Activated CD4-positive, alpha-beta memory T cell treated with anti-CD3 and anti-CD28 coated beads, Interleukin-2, amount 10 ng/mL, durations not matched to agents 7 days and 5 days (primary cell): ENCODE measurements at places on chromosomes 6 and 20.
A peak's percentile ranks its signal among the peaks of the same experiment; 100 is the strongest.

DNA sequence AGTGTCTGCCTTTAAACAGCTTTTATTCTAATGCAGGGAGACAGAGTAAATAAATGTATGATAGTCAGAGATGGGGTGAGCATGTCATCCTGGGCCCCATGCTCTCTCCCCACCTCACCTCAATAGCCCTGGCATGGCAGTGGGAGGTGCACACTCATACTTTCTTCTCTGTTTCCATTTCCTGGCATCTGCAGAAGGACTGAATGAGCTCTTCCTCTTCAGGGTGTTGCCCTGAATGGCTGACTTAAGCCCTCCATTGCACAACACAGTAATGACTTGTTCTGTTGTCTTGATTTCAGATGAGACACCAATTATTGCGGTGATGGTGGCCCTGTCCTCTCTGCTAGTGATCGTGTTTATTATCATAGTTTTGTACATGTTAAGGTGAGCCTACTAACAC lies 57.0 kb upstream of the GNRH2 start:
- peaks cover 26% of the 10 kb centered on the region for H3K4me1 ChIP-seq
- no peak overlapping the region for H3K4me3 ChIP-seq
- peaks cover 52% of the 10 kb centered on the region for H3K36me3 ChIP-seq
- peak; percentile 56 for DNase-seq

DNA sequence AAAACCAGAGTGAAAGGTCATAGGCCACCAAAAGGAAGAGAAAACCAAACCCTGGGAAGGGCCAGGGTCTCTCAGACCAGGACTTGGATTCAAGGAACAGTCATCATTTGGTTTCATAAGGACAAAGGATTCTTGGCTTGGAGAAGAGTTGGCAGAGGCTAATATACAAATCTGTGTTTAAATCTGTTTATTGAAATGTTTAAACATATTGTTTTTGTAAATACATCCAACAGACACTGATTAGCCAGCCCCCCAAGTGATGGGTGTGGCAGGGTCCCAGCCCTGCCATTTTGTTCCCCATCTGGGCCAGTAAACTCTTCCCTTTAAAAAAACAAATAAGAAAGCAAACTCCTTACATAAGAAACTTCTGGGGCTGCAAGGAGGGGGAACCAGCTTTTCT lies 6.1 kb upstream of the ZNF831 start:
- peaks cover 8% of the 10 kb centered on the region for H3K36me3 ChIP-seq
- no peak for DNase-seq
- H3K4me3 ChIP-seq = no peak overlapping the region
- H3K27me3 ChIP-seq = peaks cover 4% of the 10 kb centered on the region

DNA sequence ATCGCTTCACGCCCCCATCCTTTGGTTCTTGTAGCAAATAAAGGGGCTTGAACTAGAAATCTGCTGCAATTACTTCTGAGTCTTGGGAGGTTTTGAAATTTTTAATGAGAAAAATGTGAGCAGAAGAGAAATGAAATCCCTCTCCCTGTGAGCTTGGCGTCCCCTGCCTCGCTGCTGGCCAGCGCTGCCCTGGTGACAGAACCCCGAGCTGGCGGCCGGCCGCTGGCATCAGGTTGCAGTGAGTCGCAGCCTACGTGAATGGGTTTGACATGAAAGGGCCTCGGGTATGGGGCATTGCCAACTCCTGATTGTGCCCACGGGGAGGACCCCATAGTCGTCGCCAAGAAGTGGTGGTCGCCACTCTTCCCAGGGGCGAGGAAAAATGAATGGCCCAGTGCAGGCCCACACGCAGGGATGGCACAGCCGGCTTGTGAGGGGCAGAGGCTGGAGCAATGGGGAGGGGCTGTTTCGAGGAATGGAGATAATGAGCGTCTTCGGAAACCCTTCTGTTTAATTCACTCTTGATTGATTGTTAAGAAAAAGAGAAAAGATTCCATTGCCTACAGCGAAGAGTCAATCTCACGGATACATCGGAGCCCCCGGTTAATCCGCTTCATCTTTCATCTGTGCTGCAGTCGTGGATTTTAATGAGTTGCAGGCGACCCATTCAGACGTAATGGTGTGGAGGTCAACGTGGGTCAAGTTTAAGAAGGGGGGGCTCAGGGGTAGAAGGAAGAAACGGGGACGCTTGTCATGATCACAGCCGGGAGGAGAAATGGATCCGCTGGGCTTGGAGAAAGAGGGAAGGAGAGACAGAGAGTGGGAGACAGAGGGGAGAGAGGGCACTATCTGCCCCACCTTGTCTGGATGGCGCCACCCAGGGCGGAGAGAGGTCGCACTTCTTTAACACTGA lies 380.1 kb downstream of the THBS2 start:
- no peaks in the 10 kb centered on the region for H3K27me3 ChIP-seq
- peaks cover 6% of the 10 kb centered on the region for H3K4me1 ChIP-seq
- no peaks in the 10 kb centered on the region for H3K36me3 ChIP-seq

DNA sequence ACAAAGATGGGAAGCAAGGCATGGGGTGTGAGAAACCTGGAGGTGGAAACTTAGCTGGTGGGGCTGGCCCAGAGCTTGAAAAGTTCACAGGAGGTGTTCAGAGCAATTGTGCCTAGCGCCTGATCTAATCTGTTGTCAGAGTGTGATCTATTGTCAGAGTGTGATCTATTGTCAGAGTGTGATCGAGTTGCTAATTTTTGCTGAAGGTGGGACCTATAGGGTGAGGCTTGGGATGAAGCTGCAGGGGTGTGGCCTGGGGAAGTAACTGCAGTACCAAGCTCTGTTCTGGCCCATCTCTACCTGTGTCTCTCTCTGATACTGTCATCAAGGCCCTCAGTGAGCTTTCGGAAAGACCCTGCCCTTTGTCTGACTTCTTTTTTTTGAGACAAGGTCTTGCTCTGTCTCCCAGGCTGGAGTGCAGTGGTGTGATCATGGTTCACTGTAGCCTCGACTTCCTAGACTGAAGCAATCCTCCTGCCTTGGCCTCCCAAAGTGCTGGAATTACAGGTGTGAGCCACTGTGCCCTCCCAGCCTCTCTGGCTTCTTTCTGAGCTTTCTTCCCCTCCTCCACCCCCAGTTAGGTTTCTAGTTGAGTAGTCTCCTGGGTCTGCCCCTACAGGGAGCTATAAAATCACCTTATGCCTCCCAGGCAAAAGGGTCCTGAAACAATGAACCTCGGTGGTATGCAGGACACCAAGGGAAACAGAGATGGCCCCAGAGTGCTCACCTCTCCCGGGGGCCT lies 150.8 kb upstream of the RNF24 start:
- no peak overlapping the region for H3K4me3 ChIP-seq
- H3K27me3 ChIP-seq = peaks cover 1% of the 10 kb centered on the region
- H3K27ac ChIP-seq = no peak overlapping the region
- no peak for DNase-seq
- H3K4me1 ChIP-seq = peaks cover 44% of the 10 kb centered on the region

- no peak overlapping the region for H3K4me3 ChIP-seq
- H3K4me1 ChIP-seq = no peaks in the 10 kb centered on the region
- H3K36me3 ChIP-seq = no peaks in the 10 kb centered on the region
Measured at GRCh38 chr6:130293800-130294199, 71.0 kb upstream of the SAMD3 start.

DNA sequence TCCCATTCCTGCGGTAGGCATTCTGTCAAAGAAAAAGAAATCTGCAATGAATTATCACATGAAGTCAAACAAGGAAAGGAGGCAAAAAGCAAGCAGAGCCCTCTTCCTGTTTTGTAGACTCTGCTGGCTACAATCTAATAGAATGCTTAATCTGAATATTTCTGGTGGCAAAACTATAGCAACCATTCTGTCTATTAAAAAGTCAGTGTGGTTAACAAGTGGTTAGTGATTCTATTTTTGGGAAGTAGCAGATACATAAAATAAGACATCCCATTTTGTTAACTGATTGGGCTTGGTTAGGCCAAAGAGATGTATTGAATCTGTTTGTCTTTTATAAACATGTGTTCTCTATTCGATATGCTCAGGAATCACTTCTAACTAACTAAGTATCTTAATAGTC lies 442.3 kb downstream of the CDC5L start:
- H3K27ac ChIP-seq = no peak overlapping the region
- H3K4me1 ChIP-seq = peaks cover 19% of the 10 kb centered on the region
- H3K36me3 ChIP-seq = peaks cover 19% of the 10 kb centered on the region
- no peak for DNase-seq

GRCh38 chr6:41972826-41973225 lies 31.2 kb upstream of the CCND3 start:
- no peak overlapping the region for H3K4me3 ChIP-seq
- DNase-seq = no peak
- H3K27me3 ChIP-seq = no peaks in the 10 kb centered on the region
- peaks cover 9% of the 10 kb centered on the region for H3K36me3 ChIP-seq

GRCh38 chr20:8443464-8444072 lies 311.5 kb downstream of the PLCB1 start:
- H3K27me3 ChIP-seq = no peaks in the 10 kb centered on the region
- no peak for DNase-seq
- H3K36me3 ChIP-seq = no peaks in the 10 kb centered on the region

DNA sequence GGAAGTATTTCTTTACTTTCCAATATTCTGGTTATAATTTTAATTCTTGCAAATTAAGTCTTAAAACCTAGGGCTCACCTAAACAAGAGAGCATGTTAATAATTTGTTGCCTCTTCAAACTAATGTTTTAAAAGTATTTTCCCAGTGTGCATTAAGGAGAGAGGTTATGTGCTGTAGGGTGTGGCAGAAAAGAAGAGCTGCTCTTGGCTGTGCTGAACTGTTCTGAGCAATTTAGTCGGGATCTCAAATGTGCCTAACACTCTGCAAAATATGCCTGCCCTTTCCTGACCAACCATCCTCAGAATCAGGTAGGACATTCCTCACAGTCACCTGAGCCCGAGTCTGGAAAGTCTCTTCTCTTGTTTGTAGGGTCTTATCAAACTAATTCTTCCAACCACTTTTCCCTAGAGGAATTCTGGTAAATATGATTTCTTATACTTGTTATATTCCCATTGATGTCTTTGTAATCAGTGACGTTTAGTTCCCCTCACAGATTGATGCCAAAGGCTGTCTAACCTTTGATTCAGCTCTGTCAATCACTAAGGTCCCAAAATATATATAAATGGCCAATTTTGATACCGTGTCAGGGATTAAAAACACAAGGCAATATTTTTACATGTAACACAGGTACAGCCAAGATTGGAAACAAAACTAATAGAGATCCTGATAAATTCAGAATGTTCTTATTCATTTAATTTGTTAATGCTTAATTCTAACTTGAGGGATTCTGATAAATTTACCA lies 298.4 kb downstream of the ADGB start:
- H3K36me3 ChIP-seq = no peaks in the 10 kb centered on the region
- H3K4me3 ChIP-seq = no peak overlapping the region
- peaks cover 15% of the 10 kb centered on the region for H3K27me3 ChIP-seq
- peaks cover 8% of the 10 kb centered on the region for H3K4me1 ChIP-seq
- no peak overlapping the region for H3K27ac ChIP-seq

- no peak overlapping the region for H3K27ac ChIP-seq
- no peaks in the 10 kb centered on the region for H3K4me1 ChIP-seq
- DNase-seq = no peak
- no peaks in the 10 kb centered on the region for H3K27me3 ChIP-seq
- H3K36me3 ChIP-seq = no peaks in the 10 kb centered on the region
- H3K4me3 ChIP-seq = no peak overlapping the region
Measured at GRCh38 chr20:19141998-19142397, 70.4 kb upstream of the SLC24A3 start.

- H3K27me3 ChIP-seq = no peaks in the 10 kb centered on the region
- H3K4me3 ChIP-seq = peak overlapping the region; percentile 9
- H3K27ac ChIP-seq = peak overlapping the region; percentile 91
- H3K36me3 ChIP-seq = peaks cover 25% of the 10 kb centered on the region
Measured at GRCh38 chr6:35599761-35600658, 87.3 kb upstream of the TULP1 start.

DNA sequence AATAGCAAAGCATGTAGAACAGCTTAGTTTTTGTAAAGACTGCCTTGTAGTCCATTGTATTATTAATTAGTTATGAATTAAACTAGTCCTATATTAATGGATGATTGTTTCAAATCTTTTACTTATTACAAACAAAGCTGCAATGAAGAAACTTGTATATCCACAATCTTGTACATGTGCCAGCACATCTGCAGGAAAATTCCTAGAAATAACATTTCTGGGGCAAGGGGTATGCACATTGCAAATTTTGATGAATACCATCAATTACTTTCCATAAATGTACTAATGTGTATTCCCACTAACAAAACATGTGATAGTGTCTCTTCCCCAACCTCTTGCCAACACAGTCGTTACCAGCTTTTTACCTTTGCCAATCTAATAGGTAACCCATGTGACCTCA lies 73.6 kb upstream of the AKAP12 start:
- peaks cover 12% of the 10 kb centered on the region for H3K27me3 ChIP-seq
- H3K4me1 ChIP-seq = no peaks in the 10 kb centered on the region
- H3K27ac ChIP-seq = no peak overlapping the region
- no peak for DNase-seq
- H3K36me3 ChIP-seq = no peaks in the 10 kb centered on the region

DNA sequence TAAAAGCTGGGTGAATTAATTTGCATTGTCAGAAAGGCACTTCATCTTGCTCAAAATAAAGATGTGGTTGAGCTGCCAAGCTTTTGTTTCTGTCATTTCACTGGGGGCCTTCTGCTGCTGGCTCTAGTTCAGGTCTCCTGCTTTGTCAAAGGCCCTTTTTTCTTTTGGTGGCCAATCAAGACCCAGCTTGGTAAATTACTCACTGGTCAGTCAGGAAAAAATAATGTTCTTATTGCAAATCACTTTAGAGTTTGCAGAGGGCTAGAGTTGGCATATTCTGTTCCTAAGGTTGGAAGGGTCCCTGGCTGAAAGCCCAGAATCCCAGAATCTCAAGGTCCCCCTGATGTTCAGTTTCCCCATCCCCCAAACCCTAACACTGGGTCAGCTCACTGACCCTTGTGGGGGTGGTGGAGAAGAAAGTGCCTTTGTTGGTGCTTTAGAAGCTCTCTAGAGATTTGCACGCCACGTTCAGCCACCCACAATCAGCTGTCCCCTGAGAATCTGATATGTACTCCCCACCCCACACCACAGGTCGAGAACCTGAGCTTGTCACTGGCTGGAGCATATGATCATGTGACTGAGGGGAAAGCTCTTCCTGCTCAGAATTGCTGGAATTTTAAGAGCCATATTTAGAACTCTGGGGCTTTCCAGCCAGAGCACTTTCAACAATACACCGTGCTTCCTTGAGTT lies 21.7 kb upstream of the BNIP5 start:
- peaks cover 18% of the 10 kb centered on the region for H3K36me3 ChIP-seq
- no peak for DNase-seq
- H3K4me1 ChIP-seq = peaks cover 18% of the 10 kb centered on the region
- no peak overlapping the region for H3K4me3 ChIP-seq

DNA sequence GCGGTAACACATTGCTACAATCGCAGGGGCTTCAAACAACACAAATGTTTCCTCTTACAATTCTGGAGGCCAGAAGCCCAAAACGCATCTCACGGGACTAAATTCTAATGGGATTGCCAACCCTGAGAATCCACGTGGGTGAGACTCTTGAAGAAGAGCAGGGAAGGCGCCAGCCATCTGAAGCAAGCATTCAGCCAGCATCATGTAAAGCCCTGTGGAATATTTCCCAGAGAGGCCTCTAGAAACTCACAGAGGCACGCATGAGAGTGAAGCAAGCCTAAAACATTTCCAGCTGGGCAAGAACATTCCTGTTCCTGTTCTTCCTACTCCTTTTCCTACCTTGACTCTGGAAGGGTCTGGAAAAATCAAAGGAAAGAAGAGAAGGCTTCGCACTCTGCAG lies 19.6 kb upstream of the FNDC1 start:
- H3K4me3 ChIP-seq = no peak overlapping the region
- no peak for DNase-seq
- H3K4me1 ChIP-seq = peaks cover 1% of the 10 kb centered on the region
- H3K36me3 ChIP-seq = no peaks in the 10 kb centered on the region
- H3K27ac ChIP-seq = no peak overlapping the region
- H3K27me3 ChIP-seq = peaks cover 34% of the 10 kb centered on the region
